ENCODE measurements at places on chromosomes 7 and 10. TPM values are rescaled to one million over a fixed set of nuclear protein-coding genes. Genes with fewer than 3 reads are reported as not detected.

- no peak for DNase-seq
Observed at GRCh38 chr7:140883378-140883777, 41.4 kb downstream of the BRAF start.

Gene INA
- not detected for total RNA-seq

- no peak for DNase-seq
Observed at GRCh38 chr10:125783408-125783807, 7.8 kb upstream of the MMP21 start.

GRCh38 chr7:30032310-30033125, 4.3 kb downstream of the PLEKHA8 start:
- DNase-seq, result no peak
